G401 (cell line): ENCODE measurements at places on chromosomes 13 and 19. TPM values are rescaled to one million over a fixed set of nuclear protein-coding genes. Genes with fewer than 3 reads are reported as not detected.

The SPRY2 gene
- total RNA-seq = 0.24 and 0.49 TPM in 2 replicates

The TNFAIP8L1 gene
- 5.7 and 6.6 TPM in 2 replicates for total RNA-seq

The ARHGAP45 gene
- 126 and 134 TPM in 2 replicates for total RNA-seq

The MCEMP1 gene
- not detected in 2 replicates for total RNA-seq

GRCh38 chr13:97015661-97016350 lies 21.5 kb upstream of the OXGR1 start:
- DNase-seq = no peak

DNA sequence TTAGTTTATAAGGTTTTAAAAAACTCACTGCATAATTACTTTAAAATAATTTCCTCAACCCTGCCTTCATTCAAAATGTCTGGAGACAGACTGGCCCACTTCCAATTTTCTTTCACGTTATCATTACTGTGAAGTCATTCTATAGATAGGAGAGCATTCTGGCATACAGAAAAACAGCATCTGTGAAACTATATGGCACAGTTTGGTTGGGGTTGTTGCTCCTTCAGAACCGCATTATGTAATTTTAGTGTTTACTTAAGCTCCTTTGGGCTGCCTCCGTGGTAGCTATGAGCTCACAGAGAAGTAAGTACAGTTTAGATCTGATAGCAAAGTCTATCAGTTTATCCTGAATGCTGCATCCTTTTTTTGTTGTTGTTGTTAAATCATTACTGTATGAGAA lies 104.3 kb downstream of the KCNRG start:
- DNase-seq = no peak

DNA sequence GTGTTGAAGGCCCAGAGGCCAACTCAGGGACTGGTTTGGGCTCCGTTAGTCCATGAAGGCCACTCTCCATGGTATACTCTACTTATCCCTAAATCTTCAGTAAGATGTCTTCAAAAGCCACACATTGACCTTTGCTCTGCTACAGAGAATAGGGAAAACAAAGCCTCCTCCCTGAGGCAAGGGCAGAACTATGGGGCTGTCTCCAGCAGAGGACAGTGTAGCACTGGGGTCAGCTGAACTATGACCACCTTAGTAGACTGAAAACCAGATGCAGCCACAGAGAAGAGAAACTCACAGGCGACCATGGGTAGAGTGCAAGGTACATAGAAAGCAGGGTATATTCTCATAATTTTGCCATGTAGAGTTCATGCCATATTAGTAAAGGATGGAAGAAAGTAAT lies 587.4 kb downstream of the LMO7 start:
- no peak for DNase-seq

- peak; percentile 91 for DNase-seq
Observed at GRCh38 chr13:30792285-30793000, 57.1 kb downstream of the ALOX5AP start.

DNA sequence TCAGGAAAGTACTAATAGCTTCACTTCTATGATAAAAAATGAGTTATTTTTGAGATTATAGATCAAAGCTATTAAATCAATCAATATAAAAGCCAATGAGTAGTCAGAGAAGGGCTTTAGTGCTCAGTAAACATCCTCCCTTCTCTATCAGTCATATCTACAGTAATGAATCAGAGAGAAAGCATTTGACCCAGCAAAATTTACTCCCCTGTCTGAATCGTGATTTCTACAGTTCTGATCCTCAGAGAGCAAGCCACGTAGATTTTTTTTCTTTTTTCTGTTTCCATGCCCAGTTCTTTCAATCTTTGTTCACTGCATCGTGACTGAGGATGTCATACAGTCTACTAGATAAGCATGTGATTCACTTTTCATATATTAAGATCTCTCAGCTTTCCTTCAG lies 16.2 kb upstream of the MBNL2 start:
- no peak for DNase-seq

GRCh38 chr19:29505097-29505824 lies 20.5 kb upstream of the VSTM2B start:
- no peak for DNase-seq

DNA sequence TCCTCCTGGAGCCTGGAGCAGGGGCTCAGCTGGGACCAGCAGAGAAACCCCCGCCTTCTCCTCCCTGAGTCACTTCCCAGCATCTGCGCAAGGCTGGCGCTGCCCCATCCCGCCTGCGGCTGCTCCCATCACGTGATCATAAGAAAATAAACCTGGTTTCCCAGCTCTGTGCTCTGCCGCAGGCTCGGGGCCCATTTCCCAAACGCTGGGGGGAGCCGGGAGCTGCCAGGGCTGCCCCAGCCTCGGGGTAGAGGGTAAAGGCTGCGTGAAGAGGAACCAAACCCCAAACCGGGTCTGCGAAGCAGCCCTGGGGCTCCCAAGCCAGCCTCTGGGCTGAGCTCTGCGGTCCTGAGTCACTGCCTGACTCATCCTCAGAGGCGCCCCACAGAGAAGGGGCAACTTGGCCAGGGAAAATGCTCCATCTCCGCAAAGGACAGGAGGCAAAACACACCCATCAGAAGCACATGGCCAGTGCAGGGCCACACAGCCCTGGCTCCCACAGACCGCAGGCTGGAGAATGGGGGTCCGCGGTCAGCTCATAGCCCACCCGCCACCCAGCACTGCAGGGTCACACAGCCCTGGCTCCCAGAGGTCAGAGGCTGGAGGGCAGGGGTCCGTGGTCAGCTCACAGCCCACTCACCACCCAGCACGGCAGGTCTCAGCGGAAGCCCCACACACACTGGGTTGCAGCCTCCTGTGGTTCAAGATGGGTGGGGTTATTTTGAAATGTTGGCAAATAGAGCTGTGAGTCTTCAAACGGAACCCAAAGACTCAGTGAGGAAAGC lies 67.1 kb downstream of the RASA3 start:
- DNase-seq = peak; percentile 68

The TEX101 gene
- 1.7 TPM in 1 of 2 replicates, not detected in the other for total RNA-seq

The NLRP9 gene
- not detected in 2 replicates for total RNA-seq

The ZNF580 gene
- 5.1 and 17.4 TPM in 2 replicates for total RNA-seq

The PTGER1 gene
- total RNA-seq = 1.5 TPM in 1 of 2 replicates, not detected in the other

The MBD3L2 gene
- 2.3 and 9.6 TPM in 2 replicates for total RNA-seq

- no peak for DNase-seq
Observed at GRCh38 chr19:3454656-3455392, 25.5 kb downstream of the SMIM24 start.

GRCh38 chr13:21542563-21542962 lies 61.4 kb downstream of the MICU2 start:
- no peak for DNase-seq

DNA sequence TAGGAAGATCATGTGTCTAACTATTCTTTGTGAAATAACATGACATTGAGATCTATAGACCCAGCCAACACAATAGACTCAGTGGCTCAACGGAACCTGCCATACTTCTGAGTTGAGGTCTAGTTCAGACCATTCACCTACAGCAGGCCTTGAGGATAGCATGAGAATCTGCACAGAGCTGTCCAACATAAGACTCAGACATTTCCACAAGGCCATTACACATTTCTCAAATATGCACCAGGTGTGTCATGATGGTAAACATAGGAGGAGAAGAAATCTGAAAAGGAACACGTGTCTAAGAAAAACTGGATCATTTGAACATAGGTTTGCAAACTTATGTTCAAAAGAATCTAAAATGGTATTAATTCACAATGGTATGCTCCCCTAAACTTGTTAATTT lies 421.4 kb downstream of the SLITRK6 start:
- no peak for DNase-seq

- DNase-seq = no peak
Observed at GRCh38 chr13:112102243-112102642, 35.3 kb downstream of the SOX1 start.
